PC-9 (cell line): ENCODE measurements at places on chromosomes 13 and 19. TPM values are rescaled to one million over a fixed set of nuclear protein-coding genes. Genes with fewer than 3 reads are reported as not detected.

Gene KLK13
- total RNA-seq: not detected in 2 replicates

Gene KCTD4
- not detected in 2 replicates for total RNA-seq

Gene PABPC3
- 0.30 and 0.39 TPM in 2 replicates for total RNA-seq

Gene ZNF616
- total RNA-seq: 9.9 and 12.6 TPM in 2 replicates

Gene C13orf42
- not detected in 2 replicates for total RNA-seq

Gene CNFN
- 4.9 and 7.8 TPM in 2 replicates for total RNA-seq

Gene FBXO17
- 8.1 and 11.1 TPM in 2 replicates for total RNA-seq

Gene HCN2
- total RNA-seq: 1.5 and 2.0 TPM in 2 replicates

Gene PTPRS
- 131 and 183 TPM in 2 replicates for total RNA-seq

Gene CCDC70
- not detected in 2 replicates for total RNA-seq

Gene IL17D
- 0.35 and 0.37 TPM in 2 replicates for total RNA-seq

Gene ICAM4
- 0.52 and 0.68 TPM in 2 replicates for total RNA-seq

DNA sequence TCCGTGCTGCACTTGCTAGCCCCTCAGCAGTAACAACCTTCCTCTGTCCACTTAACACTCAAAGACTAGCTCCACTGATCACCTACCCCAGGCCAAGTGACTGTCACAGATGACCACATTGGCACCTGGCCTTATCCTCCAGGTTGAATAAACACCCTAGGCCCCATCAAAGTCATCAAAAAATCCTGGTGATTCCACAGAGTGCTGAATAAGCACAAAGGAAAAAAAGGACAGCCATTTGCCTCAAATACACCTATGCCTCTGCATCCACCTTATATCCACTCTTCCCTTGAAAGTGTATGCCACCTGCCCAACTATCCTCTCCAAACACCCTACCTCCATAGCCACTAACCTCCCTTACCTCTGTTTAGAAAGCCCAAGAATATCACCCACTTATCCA, 2.7 kb downstream of the ZNF154 start:
- DNase-seq: no peak

GRCh38 chr19:47414469-47414868, 4.9 kb downstream of the MEIS3 start:
- peak; percentile 47 for DNase-seq

GRCh38 chr19:15015946-15016542, 33.2 kb upstream of the CASP14 start:
- peak; percentile 19 for DNase-seq

GRCh38 chr13:65036999-65037398, 2193.1 kb downstream of the PCDH9 start:
- no peak for DNase-seq

GRCh38 chr13:39597838-39598237, 5.2 kb downstream of the LHFPL6 start:
- no peak for DNase-seq

DNA sequence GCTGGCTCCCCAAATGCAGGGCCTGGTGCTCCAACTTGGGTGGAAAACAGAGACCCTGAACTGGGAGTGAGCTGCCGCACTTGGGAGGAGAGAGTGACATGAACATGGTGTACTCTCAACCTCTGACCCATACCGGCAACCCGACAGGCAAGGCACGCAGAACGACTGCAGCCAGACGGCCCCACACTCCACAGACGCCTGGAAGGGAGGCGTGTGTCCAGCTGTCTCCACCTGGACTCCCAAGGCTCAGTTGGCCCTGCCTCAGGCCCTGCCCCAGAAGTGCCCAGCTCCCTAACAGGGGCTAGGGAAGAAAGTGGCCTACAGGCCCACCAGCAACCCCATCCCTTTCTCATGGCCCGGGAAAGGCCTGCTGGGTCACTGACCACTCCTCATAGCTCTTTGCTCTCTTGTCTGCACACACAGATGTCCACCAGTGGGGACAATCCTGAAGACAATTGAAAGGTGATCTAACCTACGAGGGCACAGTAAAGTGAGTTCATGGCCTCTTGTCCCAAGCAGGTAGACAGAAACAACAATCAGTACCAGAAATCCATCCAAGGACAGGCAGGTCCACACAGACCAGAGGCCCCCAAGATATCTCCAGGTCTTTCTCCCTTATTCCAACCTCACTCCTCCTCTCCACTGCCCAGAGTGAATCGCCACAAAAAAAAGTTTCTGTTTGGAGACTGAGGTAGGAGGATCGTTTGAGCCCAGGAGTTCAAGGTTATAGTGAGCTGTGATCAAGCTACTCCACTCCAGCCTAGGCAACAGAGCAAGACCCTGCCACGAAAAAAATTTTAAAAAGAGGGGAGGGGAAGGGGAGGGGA, 28.2 kb downstream of the ELL start:
- no peak for DNase-seq

DNA sequence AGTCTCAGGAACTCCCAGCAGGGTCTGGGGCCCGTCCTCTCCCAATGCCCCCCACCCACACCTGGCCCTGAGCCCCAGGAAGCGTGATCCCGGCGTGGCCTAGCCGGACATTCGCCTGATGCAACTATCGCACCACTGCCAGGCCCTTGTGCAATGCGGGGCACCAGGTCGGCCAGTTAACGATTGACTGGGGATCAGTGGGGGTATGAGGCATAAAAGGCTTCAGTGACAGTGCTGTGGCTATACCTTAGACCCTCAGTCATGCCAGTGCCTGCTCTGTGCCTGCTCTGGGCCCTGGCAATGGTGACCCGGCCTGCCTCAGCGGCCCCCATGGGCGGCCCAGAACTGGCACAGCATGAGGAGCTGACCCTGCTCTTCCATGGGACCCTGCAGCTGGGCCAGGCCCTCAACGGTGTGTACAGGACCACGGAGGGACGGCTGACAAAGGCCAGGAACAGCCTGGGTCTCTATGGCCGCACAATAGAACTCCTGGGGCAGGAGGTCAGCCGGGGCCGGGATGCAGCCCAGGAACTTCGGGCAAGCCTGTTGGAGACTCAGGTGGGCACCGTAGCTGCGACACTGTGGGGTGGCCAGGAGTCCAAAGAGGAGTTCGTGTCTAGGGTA, at the start of gene ANGPTL8:
TSS of gene ANGPTL8 (plus strand) at position 243 of the 624 bp plus-strand sequence. CDS start at position 262, 19 bp downstream.
- DNase-seq: no peak

GRCh38 chr13:114069376-114070097, 62.9 kb downstream of the RASA3 start:
- DNase-seq: no peak

DNA sequence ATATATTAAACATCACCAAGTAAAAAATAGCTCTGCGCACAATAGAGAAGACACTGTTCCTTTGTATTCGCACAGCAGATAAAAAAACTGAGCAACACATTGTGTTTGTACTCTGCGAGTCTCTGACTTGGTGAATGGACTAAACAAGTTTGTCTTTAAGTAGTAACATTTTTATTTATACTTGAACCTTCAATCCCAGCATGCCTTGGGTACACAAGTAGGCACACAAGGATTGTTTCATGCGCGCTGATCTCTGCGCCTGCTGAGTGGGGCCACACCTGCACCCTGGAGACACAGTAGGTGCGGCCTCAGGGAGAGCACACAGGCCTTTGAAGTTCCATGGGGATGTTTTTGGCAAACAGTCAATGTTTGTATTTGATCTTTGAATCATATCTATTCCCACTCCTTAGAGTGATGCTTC, 318.9 kb downstream of the MYO16 start:
- DNase-seq: no peak

GRCh38 chr13:47549219-47549752, 451.8 kb downstream of the SUCLA2 start:
- no peak for DNase-seq

DNA sequence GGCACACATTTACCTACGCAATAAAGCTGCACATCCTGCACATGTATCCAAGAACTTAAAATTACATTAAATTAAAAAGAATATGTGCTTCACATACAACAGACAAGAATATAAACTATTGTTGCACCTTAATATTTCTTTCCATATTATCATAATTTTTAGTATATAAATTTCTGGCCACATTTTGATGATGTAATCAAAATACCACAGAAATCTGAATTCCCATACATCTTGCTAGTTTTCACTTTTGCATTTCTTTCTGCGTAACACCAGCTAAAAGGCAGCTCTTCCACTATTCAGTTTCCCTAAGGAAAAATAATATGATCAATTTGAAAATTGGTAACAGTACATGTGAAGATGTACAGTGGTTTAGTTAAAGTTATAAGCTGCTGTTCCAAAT, 42.6 kb downstream of the FGF14 start:
- no peak for DNase-seq

- DNase-seq: no peak
Measured at GRCh38 chr13:86907156-86907555, 764.0 kb upstream of the SLITRK5 start.

- DNase-seq: peak; percentile 88
Measured at GRCh38 chr13:113897161-113897560, 33.3 kb upstream of the GAS6 start.

DNA sequence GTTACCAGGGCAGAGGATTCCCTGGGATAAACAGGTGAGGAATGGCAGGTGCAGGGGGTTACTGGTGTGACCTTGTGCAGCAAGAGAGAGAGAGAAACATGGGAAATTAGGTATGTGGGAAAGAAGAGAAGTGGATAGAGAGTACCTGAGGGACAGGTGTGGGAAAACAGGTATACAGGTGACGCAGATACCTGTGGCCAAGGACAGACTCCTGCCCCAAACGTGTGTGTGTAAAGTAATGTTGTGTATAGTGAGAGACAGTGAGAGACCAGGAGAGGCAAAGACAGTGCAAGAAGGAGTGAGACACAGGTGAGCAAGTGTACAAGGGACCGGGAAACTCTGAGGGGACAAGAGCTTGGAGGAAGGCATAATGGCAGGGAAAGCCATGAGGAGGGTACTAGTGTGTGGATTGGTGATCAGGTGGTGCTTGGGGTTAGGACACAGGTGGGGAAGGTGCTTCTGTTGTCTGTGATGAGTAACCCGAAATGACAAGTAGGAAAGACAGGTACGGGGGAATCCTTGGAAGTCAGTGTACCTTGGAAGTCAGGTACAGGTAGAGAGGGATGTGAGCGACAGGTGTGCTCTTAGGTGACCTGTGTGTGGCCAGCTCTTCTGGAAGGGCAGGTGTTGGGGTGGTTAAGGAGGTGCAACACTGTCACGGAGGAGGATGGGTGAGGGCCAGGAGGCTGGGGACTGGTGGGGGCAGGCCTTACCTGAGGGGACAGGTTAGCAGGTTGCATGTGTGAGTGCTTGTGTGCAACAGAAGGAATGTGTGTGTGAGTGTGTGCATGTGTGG, 2.8 kb downstream of the ERFL start:
- DNase-seq: no peak
